A549 treated with GW870086 at 1 μM for 4 hours (cell line): ENCODE measurements at places on chromosomes 13 and 19. TPM values are rescaled to one million over a fixed set of nuclear protein-coding genes. Genes with fewer than 3 reads are reported as not detected.

The ZNF805 gene
- 1.2 to 2.4 TPM (median 2.0 TPM) in 5 replicates for total RNA-seq

The DMKN gene
- 34.6 to 40.9 TPM (median 36.9 TPM) in 5 replicates for total RNA-seq

The EBI3 gene
- 2.7 to 4.6 TPM (median 3.1 TPM) in 5 replicates for total RNA-seq

The PSPN gene
- 0.69 to 1.2 TPM (median 1.0 TPM) in 5 replicates for total RNA-seq

The TEX29 gene
- not detected in 5 replicates for total RNA-seq

The ZNF296 gene
- 8.9 to 14.9 TPM (median 12.3 TPM) in 5 replicates for total RNA-seq

The KIR2DL1 gene
- not detected in 5 replicates for total RNA-seq

The GNA15 gene
- 0.08 to 0.11 TPM in 2 of 5 replicates, not detected in the others for total RNA-seq

The CEACAM19 gene
- 7.3 to 10.3 TPM (median 9.3 TPM) in 5 replicates for total RNA-seq

The FXYD1 gene
- total RNA-seq = 0.39 to 0.57 TPM in 2 of 5 replicates, not detected in the others

The LIN7B gene
- 5.7 to 7.1 TPM (median 6.7 TPM) in 5 replicates for total RNA-seq

The TEX26 gene
- total RNA-seq = not detected in 5 replicates

The WDR87 gene
- not detected in 5 replicates for total RNA-seq

The LENG8 gene
- total RNA-seq = 78.1 to 131 TPM (median 107 TPM) in 5 replicates

The COL5A3 gene
- total RNA-seq = 2.6 to 3.6 TPM (median 3.3 TPM) in 5 replicates

The CEACAM3 gene
- not detected in 5 replicates for total RNA-seq

The LRRC4B gene
- total RNA-seq = 0.32 to 0.97 TPM (median 0.50 TPM) in 5 replicates

The GJA3 gene
- 0.75 to 1.2 TPM (median 1.1 TPM) in 5 replicates for total RNA-seq

The IGFL1 gene
- 2.0 to 3.8 TPM (median 2.6 TPM) in 5 replicates for total RNA-seq

The KCNJ14 gene
- 0.97 to 2.1 TPM (median 1.3 TPM) in 5 replicates for total RNA-seq

The NLRP4 gene
- not detected in 5 replicates for total RNA-seq

The ZNF729 gene
- total RNA-seq = not detected in 5 replicates

The PLK5 gene
- total RNA-seq = not detected in 5 replicates

The ZNF724 gene
- 0.50 to 0.90 TPM (median 0.75 TPM) in 5 replicates for total RNA-seq
